NCI-H524 treated with DMSO at 0.1 percent for 48 hours (cell line): ENCODE measurements at places on chromosomes 6 and 20.

DNA sequence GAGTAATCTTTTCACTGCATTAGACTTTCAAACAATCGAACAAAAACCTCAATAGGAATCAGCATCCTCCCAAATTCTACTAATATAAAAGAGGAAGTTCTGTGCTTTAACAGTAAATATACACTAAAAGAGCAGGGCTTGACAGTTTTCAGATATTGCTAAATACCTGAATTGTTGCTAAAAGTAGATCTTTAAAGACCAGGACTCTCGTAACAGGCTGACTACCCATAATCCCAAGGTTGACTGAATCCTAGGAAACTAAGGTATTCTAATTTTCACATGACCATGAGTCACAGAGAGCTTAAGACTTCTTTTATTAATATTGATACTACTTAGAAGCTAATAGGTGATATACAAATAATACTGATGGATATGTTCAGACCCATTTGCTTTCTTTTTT, 10.1 kb downstream of the CD164 start:
- DNase-seq: no peak

- no peak for DNase-seq
Observed at GRCh38 chr6:112827793-112828192, 480.7 kb downstream of the RFPL4B start.

- no peak for DNase-seq
Observed at GRCh38 chr6:145865175-145865574, 50.6 kb upstream of the FBXO30 start.

DNA sequence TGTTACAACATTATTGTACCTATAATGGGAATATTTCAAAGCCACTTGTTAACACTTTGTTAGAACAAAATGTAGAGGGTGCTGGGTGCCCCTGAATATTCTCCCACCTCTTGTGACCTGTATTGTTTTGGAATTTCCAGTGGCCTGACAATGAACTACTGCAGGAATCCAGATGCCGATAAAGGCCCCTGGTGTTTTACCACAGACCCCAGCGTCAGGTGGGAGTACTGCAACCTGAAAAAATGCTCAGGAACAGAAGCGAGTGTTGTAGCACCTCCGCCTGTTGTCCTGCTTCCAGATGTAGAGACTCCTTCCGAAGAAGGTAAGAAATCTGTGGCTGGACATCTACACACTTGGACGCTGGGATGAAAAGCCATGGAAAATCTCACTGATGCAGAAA, 28.9 kb downstream of the PLG start:
- DNase-seq: no peak

- no peak for DNase-seq
Observed at GRCh38 chr6:48206091-48206490, 95.1 kb upstream of the PTCHD4 start.

- DNase-seq: no peak
Observed at GRCh38 chr6:80433010-80433672, 326.7 kb downstream of the BCKDHB start.

DNA sequence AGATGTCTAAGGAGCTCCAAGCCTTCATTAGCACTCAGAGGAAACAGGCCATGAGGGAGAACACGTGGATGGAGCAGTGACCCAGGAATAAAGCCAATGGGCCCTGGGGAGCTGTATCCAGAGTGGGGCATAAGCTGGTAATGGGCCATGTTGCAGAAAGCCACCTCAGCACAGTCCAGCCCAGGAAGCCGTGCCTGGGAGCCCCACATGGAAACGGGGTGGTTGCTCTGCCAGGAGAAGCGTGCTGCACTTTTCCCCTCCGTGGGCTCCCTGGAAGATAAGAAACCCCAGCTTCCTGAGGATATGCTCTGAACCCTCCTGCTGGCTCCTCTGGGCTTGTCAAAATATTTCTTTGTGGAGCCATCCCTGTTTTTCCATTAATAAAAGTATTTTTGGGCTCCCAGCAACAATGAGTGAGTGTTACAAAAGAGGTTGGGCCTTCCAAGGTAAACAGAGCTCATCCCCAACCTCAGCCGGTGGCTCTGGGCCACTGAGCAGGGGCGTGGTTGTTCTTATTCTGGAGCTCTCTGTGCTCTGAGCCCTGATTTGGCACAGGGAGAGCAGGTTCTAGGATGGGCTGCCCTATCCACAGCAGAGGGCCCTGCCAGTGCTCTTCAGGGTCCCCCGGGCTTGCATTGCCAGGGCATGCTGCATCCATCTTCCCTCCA, 31.2 kb upstream of the NFATC2 start:
- DNase-seq: no peak

DNA sequence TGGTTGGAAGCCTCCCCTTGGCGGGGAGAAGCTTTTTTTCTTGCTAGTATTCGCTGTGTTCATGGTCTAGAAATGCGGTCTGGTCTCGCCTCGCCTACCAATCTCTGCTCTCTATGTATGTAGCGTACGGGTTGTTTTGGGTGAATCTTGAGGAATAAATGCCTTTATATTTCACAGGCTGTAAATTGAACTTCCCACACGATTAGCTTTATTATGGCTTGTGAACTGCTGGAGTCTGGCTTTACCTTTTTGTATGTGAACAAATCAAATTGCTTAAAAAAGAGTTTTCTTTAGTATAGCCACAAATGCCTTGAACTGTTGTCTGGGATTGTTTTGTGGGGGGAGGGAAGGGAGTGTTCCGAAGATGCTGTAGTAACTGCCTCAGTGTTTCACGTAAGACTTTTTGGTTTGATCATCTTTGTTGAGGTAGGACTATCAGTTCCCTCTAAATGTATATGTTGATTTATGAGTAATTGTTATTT, 2.2 kb downstream of the INSM1 start:
- no peak for DNase-seq

- no peak for DNase-seq
Observed at GRCh38 chr6:34916348-34916967, 27.4 kb downstream of the ANKS1A start.

DNA sequence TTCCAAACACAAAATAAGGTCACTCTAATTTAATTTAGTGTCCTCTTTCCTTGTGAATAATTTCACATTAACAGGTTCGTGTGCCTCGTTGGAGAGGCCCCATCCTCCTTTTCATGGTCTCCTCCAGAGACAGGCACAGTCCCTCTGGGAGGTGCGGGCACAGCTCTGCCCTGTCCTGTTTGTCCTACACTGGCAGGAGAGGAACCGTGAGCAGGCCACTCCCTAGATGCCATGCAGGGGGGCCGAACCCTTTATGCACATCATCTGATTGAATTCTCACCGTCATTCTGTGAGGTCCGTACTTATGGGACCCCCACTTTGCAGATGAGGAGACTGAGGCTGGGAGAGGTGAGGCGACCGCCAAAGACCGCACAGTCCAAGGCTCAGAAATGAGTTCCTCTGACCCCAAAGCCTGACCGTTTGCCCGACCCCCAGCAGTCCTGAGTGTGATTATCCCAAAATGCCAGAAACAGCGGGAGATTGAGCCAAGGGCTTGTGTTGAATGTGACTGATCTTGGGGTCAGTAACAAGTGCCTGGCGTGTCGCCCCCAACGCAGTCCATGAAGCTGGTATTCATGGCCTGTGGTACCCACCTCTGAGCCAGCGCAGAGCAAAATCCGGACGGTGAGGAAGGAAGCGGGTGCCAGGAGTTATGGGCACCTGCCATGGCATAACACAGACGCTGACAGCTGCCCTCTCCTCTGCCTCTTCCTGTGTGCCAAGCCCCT, 43.5 kb downstream of the PMEPA1 start:
- DNase-seq: no peak

- DNase-seq: no peak
Observed at GRCh38 chr6:37280162-37280887, 22.4 kb upstream of the TMEM217 start.
